ENCODE measurements at places on chromosomes 2 and 18. TPM values are rescaled to one million over a fixed set of nuclear protein-coding genes. Genes with fewer than 3 reads are reported as not detected.

- DNase-seq = peak; percentile 6
Observed at GRCh38 chr2:79887747-79888374, 375.0 kb downstream of the CTNNA2 start.

DNA sequence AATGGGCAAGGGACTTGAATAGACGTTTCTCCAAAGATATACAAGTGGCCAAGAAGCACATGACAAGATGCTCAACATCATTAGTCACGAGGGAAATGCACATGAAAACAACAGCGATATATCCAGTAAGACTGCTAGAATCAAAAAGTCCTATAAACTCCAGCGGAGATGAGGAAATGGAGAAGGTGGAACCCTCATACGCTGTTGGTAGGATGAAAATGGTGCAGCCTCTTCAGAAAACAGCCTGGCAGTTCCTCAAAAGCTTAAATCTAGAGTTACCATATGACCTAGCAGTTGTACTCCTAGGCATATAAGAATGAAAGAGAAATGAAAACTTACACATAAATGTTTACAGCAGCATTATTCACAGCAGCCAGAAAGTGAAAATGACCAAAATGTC is 48.1 kb downstream of the HPCAL1 start:
- DNase-seq = no peak

DNA sequence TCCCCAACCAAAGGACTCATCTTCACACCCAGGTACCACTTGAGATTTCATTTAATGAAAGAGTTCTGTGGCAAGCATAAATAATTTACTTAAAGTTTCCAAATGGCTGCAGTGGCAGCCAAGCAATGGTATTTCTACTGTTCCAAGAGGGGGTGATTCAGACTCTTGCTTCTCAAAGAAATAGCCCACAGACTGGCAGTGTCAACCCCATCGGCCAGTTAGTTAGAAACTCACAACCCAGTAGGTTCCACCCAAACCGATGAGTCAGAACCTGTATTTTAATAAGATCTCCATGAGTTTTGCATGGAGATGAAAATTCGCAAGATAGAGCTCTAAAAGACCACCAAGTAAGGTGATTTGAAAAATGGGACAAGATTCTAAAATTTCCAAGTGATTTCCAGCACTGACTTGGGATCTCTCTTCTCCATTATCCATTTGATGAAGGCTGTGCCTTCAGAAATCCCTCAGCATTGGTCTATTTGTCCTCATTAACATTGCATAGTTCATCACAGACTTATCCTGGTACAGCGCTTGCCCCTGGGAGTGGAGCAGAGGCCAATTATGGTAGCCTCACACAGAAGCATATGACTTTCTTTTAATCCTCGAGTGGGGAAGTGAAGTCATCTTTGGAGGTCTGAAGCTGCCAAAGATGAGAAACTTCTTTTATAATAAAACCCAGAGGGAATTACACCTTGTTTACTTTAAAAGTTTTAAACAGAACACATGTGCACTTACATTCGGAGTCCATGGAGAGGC is 361.4 kb upstream of the ID2 start:
- no peak for DNase-seq

DNA sequence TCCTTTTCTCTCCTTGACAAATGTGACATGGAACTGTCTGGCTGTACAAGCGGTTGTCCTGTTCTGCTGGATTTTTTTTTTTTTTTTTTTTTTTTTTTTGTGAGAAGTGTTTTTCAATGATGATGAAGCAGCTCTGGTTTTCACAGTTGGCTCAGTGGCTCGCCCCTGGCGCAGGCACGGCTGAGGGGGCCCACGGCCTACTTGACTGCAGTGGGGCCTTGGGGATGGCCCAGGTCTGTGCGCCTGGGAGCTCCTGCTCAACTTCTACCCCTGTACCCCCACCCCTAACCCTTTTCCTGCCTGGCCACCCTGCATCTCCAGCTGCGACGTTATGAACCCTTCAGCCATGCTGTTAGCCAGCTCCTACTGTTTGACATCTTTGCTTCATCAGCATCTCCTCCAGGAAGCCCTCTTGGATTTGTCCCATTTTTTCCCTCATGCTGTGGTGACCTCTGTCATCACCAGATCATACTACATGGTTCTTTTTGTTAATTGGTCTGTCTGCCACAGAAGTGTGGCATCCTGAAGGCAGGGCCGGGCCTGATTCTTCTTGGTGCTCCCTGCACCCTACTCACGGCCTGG is 167.9 kb downstream of the INHBB start:
- DNase-seq = no peak

- DNase-seq = no peak
Observed at GRCh38 chr2:223950448-223951347, 5.6 kb upstream of the WDFY1 start.

DNA sequence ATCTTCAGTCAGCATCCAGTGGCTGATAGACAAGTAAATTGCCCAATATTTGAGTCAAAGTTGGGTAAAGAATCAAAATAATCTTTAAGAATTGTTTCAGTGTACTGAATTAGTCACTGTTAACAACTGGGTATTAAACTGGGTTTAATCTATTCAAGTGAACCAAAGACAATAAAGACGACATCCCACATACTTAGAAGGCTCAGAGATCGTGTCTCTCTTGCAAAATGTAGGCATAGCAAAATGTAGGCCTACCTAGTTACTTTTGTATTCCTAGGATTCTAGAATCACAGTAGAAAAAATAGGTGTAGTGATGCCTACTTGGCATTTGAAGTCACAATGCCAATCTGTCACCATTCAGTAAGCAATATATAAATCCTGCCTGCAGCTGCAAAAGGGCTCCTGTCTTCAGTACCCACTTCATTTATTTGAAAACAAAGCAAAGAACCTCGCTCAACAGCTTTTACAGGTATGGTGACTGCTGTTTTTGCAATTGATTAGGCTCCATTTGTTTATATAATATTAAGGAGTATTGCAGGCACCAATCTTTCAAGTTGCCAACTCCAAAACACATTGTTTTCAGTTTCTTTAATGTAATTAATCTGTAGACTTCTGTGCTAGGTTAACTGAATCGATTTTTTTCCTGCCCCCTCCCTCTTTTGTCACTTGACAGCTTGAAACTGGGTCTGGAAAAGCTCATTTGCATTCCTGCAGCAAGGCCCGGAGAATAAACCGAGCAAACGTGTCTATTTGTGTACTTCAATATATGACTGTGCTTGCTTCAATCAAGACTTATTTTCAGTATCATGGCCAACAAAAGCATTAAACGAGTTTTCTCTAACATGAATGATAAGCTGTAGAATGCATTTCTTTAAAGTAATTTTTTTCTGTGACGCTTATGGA is 1074.9 kb downstream of the TDRD15 start:
- DNase-seq = no peak

GRCh38 chr2:25233916-25234605 is 65.7 kb upstream of the POMC start:
- DNase-seq = no peak

- no peak for DNase-seq
Observed at GRCh38 chr2:102021779-102022178, 30.0 kb downstream of the IL1R2 start.

DNA sequence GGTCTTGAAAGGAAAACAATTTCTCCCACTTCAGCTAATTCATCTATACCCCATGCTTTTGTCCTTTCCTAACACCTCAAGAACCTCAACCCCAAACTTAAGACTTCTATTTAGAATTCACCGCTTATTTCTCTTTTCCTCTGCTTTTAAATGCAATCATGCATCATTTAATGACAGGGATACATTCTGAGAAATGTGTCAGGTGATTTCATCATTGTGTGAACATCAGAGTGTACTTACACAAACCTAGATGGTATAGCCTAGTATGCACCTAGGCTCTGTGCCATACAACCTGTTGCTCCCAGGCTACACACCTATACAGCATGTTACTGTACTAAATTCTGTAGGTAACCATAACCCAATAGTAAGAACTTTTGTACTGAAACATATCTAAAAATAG is 22.9 kb downstream of the ARL5A start:
- no peak for DNase-seq

DNA sequence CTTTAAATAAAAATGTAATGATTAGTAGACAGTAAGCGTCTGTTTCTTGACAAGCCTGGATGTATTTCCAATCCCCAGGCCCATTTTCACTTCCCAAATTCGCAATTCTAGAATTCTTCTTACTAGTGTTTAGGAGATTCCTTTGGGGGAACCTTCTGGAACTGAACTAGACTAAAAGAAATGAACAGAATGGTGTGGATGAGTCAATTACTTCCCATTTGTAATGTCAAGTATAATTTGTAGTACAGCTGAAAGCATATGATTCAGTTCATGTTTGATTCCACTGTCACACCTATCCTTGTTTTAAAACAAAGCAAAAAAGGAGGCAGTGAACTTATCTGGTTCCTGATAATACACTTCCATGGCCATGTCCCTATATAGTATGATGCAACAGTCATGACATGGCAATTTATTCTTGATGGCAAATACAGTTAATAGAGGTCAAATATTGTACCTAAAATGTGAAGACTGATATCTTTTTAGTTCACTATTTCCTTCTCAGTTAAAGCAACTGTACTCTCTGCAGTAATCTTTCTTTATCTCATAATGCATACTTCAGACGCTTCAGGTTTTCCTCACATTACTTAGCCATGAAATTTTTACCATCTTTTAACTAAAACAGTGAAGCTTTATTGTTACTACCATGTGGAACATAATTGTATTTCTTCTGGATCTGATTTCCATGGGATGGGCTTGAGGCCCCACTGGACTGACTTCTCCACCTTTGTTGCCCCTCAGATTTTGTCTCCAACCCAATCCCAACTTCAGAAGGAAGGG is 2.0 kb downstream of the IDH1 start:
- DNase-seq = no peak

DNA sequence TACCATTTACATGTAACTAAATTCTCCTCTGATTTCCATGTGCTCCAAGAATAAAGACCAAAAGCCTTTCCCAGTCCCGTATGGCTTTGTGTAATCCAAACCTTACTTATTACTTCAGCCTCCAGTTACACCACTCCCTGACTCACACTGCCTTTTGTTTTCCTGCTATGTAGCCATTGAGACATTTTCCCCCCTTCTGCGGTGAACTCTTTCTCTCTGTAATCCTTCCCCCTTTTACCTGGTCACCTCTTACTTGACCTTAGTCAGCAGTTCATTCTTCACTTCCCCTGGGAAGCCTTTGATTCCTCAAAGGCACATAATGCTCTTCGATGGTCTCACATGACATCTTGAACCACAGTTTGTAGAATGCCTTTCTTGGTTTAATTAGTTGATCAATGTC is 256.0 kb upstream of the FANCL start:
- no peak for DNase-seq

STARD6 gene
- not detected for polyA plus RNA-seq
